ENCODE measurements at places on chromosomes 6 and 20. TPM values are rescaled to one million over a fixed set of nuclear protein-coding genes. Genes with fewer than 3 reads are reported as not detected.
A peak's percentile ranks its signal among the peaks of the same experiment; 100 is the strongest.

GRCh38 chr6:153024709-153025017 is 22.2 kb upstream of the MTRF1L start:
- DNase-seq: no peak

DNA sequence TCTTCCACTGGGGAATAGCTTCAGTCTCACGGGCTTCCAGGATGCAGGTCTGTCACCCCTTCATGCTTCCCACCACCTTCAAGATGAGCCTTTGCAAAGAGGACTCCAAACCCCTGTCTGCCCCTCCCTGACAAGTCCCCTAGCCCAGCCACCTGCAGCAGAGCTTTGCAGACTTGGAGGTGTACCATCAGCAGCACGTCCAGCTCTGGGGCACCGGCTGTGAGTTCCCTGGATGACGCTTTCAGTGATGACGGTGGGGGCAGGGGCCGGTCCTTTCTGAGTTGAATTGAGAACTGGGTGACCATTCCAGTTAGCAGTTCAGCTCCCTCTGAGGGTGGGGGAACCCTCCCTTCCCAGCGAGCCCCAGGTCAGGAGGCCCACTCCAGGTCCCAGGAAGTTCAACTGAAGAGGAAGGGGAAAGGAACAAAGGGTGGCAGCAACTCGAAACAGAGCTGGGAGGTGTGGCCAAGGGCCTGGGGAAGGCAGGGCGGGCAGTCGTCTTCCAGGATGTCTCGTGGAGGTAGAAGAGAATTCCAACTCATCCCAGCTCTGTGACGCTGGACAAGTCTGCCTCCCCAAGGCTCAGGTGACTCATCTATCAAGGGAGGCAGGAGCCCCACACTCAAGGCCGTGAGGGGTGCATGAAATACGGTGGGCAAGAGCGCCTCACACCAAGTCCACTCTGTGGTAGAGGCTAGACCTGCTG is 86.0 kb downstream of the PTPN1 start:
- DNase-seq: no peak

DNA sequence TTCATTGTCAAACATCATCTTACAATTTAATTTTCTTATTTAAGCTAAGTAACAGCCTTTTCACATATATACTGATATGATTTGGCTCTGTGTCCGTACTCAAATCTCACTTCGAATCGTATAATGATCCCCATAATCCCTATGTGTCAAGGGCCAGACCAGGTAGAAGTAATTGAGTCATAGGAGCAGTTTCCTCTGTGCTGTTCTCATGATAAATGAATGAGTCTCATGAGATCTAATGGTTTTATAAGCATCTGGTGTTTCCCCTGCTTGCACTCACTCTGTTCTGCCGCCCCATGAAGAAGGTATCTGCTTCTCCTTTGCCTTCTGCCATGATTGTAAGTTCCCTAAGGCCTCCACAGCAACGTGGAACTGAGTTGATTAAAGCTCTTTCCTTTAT is 25.1 kb upstream of the CMTR1 start:
- DNase-seq: no peak

GRCh38 chr6:4603291-4603690 is 172.9 kb upstream of the CDYL start:
- no peak for DNase-seq

GRCh38 chr6:142954844-142955243 is 9.9 kb upstream of the HIVEP2 start:
- no peak for DNase-seq

GRCh38 chr6:16305788-16306187 is 67.4 kb downstream of the GMPR start:
- no peak for DNase-seq

GRCh38 chr6:111865909-111866546 is 7.2 kb downstream of the FYN start:
- no peak for DNase-seq

DNA sequence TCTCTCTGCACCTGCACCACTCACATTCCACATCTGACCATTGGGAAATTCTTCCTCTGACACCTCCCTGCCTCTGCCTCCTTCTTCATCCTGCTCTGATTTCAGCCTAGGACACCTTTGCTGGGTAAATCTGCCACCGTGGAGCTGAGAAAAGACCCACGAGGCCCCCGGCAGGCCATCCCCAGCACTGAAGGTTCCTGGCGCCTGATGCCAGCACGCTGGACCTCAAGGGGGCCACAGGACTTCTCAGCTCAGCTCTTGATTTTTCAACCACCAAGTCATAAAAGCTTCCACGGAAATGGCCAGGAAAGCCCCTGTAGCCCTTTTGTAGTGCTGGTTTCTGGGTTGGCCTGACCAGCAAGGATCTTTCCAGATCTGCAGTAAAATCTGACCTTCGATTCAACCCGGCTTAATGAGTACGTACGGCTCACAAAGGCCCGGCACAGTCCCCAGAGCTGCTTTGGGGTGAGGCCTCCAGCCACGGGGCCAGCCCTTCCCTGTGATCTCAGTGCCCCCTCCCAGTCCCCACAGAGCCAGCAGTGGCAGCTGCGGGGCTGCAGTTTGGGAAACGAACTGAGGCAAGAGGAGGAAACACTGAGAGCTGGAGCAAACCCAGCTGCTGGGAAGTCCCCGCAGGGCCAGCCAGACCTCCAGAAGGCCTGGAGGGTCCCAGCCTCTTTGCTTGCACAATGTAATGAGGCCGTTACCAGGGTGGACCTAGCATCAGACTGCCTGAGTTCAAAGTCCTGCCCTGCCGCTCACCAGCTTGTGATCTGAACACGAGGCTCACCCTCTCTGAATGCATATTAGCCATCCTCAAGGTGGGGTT is 157.5 kb downstream of the BMP7 start:
- DNase-seq: no peak

GRCh38 chr6:35089935-35090505 is 51.1 kb downstream of the TCP11 start:
- DNase-seq: no peak

DNA sequence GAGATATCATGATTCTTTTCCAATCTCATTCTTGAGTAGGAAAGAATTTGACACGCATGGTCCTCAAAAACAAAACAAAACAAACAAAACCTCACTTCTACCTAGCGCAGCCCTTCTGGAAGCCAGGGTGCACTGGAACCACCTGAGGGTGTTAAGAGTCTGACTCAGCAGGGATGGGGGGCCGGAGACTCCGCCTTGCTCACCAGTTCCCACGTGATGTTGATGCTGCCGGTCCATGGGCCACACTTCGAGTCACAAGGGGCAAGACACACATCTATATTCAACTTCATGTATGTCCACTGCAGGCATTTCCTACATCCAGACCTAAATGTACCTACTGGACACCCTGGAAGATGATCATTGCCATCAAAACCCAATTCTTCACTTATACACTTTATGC is 30.4 kb downstream of the BFSP1 start:
- no peak for DNase-seq

- DNase-seq: no peak
These were observed 7.3 kb upstream of the COL9A1 start for GRCh38 chr6:70310063-70310694.

DNA sequence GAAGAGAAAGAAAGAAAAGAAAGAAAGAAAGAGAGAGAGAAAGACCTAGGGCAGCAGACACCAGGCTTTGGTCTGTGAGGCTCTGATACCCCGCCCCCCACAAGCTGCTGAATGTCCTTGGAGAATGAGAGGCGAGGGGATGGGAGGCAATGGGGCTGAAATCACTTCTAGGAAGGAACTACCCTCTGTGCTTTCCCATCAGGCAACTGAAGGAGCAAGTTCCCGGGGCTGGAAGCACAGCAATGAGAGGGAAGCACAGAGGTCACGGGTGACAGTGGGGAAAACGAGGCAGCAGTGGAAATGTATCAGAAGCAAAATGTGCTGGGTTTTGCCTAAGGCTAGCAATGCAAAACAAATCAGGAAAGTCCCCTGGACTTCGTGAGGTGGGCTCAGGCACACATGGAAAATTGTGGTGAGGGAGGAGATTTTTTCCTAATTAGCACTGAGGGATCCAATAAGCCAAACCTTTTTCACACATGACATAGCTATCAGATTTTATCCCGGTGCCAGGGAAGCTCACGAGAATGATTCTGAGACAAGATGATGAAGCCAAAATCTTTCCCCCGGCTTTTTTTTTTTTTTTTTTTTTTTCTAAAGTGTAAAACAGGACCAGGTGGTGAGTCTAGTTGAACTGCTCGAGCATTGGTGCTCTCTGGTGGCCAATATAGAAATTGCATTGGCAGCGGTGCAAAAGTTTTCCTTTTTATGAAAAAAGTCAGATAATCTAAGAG is 16.8 kb upstream of the ARFGEF2 start:
- DNase-seq: peak; percentile 76

- no peak for DNase-seq
These were observed 449.9 kb downstream of the RNF144B start for GRCh38 chr6:18837013-18837412.

GRCh38 chr20:31790401-31790800 is 28.8 kb upstream of the MYLK2 start:
- no peak for DNase-seq

- DNase-seq: no peak
These were observed 134.5 kb downstream of the VEGFA start for GRCh38 chr6:43904311-43905123.

GRCh38 chr6:154874773-154875592 is 120.1 kb upstream of the TIAM2 start:
- no peak for DNase-seq

GRCh38 chr6:125859727-125860126 is 69.0 kb downstream of the NCOA7 start:
- DNase-seq: no peak

GRCh38 chr20:62501801-62502495 is 26.2 kb upstream of the GATA5 start:
- no peak for DNase-seq

- DNase-seq: no peak
These were observed 96.0 kb downstream of the EYA2 start for GRCh38 chr20:46990596-46991104.

- DNase-seq: no peak
These were observed 18.0 kb downstream of the KLHL31 start for GRCh38 chr6:53647462-53648094.

DNA sequence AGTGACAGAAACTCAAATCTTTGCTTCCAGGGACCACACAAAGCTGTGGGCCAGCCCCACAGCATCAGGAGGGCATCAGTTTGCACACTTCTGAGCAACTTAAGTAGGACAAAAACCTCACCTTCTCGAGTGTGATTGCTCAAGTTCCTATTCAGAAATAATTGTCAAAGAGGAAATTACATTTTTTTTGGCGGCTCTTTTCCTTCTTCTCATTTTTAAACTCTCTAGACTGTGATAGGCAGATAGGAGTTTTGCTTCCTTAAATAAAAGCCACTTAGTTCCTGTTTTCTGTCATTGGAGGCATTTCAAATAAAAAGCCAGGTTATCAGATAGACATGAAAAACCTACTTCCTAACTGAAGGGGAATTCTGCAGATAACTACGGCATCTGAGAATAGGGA is 11.2 kb upstream of the TAGAP start:
- DNase-seq: no peak

DNA sequence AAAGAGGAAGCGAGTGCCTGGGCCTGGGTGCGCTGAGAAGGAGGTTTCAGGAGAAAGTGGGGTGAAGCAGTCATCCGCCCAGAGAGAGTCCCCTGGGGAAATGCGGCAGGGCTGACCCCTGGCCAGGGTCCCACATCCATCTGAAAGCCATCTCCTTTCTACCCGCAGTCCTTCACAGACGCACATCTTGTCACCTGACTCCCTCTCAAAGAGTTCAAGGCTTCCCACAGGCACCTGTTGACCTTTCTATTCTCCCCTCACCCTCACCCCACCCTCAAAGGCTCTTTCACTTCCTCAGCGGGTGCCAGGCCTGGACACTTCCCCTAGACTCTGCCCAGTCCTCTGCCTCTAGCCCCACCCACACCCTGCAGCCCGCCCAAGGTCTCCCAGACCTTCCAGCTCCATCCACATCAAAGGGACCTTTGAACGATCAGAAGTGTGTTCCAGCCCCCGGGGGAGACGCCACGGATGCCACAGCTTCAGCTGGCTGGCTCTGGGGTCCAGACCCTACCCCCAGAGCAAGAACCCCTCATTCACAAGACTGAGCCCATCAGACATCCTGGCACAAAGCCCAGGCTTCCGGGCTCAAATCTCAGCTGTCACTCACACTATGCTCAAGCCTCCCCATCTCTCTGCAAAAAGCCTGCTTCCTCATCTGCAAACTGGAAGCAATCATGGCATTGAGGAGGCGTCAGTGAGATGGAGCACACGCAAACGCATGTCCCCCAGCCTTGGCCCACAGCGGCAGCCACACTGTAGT is 2.1 kb downstream of the CTSZ start:
- no peak for DNase-seq

DNA sequence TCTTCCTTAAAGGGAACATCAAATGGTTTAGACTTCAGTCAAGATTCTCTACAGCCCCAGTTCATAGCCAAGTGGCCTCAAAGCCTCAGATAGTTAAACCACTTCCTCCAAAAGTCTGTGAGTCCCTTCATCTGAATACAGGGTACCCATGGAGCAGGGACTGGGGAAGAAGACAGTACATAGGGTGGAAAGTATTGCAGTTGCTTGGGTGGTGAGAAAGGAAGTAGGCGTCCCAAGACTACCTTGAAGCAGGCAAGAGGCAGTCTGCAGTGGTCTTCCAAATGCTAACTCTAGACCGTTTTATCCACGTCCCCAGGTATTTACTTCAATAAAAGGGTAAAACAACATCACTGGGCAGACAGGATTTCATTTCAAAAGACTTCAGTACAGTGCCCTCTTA is 2.0 kb downstream of the FYN start:
- DNase-seq: no peak

GRCh38 chr20:43506238-43506637 is 1.3 kb upstream of the L3MBTL1 start:
- no peak for DNase-seq

GRCh38 chr20:63234693-63235398 is 859 bp upstream of the BIRC7 start:
- no peak for DNase-seq

SLC24A3 gene
- 0.51 TPM for total RNA-seq

NTSR1 gene
- total RNA-seq: not detected

SOX4 gene
- total RNA-seq: 91.4 TPM

CFAP206 gene
- 0.86 TPM for total RNA-seq

XKR7 gene
- 4.5 TPM for total RNA-seq

CCN5 gene
- total RNA-seq: not detected

SAMD5 gene
- total RNA-seq: 1.6 TPM

ADA gene
- 8.2 TPM for total RNA-seq

SERAC1 gene
- total RNA-seq: 12.2 TPM

TASP1 gene
- total RNA-seq: 7.7 TPM

MRPL18 gene
- total RNA-seq: 53.0 TPM

ZNF184 gene
- total RNA-seq: 15.7 TPM

RTN4IP1 gene
- 9.8 TPM for total RNA-seq

LY6G6D gene
- not detected for total RNA-seq

Measured in neural crest cell (in vitro differentiated cells).